Right hindlimb (tissue), 1 donor: ENCODE measurements at places on chromosomes 4 and X.

DNA sequence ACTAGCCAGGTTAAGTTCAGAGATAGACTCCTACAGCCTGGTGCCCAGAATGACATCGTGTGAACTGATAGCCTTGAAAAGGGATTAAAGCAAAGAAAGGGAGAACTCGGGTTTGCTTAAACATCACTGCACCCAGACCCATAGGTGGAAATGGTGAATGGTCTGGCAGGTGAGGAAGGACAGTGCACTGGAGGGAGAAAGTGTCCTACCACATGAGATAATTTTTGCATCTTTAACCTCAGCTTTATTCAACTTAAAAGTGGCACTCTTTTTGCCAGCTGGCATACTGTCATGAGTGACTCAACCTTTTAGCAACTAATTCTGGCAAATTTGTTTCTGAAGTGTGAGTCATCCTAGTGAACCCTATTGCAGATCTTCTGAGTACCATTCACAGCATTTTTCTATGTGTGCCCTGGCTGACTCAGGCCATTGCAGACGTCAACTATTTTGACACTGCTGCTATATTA, 53.0 kb upstream of the DAPP1 start:
- DNase-seq, result no peak

GRCh38 chr4:106529348-106530023, 160.9 kb upstream of the GIMD1 start:
- DNase-seq, result no peak

DNA sequence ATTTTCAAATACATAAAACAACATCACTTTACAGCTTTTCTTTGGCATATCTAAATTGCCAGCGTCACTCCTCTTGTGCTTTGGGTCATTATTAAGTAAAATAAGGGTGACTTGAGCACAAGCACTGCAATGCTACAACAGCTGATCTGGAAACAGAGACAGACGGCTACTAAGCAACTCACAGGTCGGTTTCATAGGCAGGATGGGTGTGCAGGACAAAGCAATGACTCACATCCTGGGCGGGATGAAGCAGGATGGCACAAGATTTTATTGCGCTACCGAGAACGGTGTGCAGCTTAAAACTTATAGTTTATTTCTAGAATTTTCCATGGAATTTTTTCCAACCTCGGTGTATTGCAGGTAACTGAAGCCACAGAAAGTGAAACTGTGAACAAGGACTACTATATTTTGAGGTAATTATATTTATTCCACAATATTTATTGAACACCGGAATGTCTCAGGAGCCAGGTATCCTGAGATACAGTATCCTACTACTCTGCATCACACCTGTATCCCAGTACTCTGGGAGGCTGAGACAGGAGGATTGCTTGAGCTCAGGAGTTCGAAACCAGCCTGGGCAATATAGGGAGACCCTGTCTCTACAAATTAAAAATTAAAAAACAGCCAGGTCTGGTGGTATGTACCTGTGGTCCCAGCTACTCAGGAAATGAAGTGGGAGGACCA, 215.5 kb downstream of the APBB2 start:
- no peak for DNase-seq

- no peak for DNase-seq
These were observed 42.3 kb downstream of the DCTD start for GRCh38 chr4:182874797-182875345.

- DNase-seq, result no peak
These were observed 59.0 kb downstream of the PCGF3 start for GRCh38 chr4:764405-765169.
